ENCODE measurements at places on chromosomes 5 and 9. TPM values are rescaled to one million over a fixed set of nuclear protein-coding genes. Genes with fewer than 3 reads are reported as not detected.

GRCh38 chr5:131814990-131815389 is 18.2 kb upstream of the FNIP1 start:
- peak; percentile 86 for DNase-seq

- DNase-seq = peak; percentile 91
Measured at GRCh38 chr9:130189840-130190239, 17.6 kb downstream of the NCS1 start.

The ZNG1A gene
- total RNA-seq = 17.7 TPM

- no peak for DNase-seq
Measured at GRCh38 chr9:28951945-28952344, 1378.7 kb upstream of the C9orf72 start.

The DMRT1 gene
- total RNA-seq = not detected

The CTSL gene
- 563 TPM for total RNA-seq

The SLC4A9 gene
- total RNA-seq = not detected

DNA sequence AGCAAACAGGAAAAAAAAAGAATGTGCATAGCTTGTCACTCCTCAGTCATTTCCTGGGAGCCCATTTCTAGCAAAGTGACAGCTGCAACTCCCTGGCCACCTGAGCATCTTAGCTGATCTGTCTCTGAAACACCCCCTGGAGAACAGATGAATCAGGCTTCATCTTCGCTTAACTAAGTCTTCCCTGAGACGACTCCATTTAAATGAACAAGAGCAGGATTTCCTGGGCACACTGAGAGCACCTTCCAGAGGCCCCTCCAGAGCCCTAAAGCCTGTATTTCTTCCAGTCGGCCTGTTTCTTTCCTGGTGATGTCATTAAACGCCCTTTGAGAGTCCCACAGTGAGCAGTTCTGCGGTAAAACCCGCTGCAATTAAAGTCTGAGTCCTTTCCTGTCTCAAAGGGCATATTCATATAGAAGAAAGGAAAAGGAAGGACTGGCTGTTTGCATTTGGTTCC is 13.9 kb downstream of the TGFBI start:
- DNase-seq = peak; percentile 82

GRCh38 chr5:50365426-50366251 is 75.4 kb downstream of the EMB start:
- no peak for DNase-seq

DNA sequence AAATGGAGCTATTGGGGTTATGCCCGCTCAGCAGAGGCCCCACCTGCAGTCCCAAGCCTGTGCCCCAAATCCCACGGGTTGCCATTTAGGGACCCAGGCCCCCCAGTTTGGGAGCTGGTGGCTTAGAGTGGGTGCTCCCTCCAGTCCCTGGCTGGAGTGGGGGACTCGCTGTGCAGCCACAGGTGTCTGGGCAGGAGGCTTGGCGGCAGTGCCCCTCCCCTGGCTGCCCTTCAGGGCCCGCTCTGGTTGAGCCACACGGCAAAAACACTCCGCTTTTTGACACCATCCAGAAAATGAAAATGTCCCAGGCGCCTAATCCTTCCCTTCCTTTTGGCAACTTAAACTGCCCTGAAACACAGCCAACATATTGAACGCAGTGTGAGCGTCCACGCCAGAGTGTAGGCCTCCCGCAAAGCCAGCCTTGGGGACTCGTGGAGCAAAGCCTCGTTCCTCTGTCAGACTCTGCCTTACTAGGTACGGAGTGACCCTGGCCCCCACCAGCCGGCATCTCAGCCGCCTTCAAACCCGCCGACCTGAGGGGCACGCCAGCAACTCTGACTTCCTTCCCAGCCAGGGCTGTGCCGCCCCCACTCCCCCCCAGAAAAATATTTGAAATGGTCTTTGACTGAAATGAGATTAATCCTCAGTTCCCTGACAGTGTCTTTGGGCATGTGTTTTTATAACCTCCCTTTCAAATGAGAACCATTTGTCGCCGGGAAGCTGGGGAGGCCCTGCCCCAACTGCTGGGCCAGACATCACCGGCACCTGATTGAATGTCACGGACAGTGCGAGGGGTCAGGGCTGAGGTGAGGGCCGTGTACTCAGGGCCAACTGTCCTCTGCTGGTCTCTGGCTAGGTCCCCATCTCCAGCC is 98.5 kb upstream of the LMX1B start:
- no peak for DNase-seq

- DNase-seq = no peak
Measured at GRCh38 chr9:96691326-96691725, 36.2 kb upstream of the PRXL2C start.

The IFNA2 gene
- total RNA-seq = not detected

The NMUR2 gene
- total RNA-seq = not detected

The PTRH1 gene
- total RNA-seq = 13.1 TPM

The CATSPER3 gene
- total RNA-seq = under 0.01 TPM

The PCDHGA10 gene
- 10.2 TPM for total RNA-seq

DNA sequence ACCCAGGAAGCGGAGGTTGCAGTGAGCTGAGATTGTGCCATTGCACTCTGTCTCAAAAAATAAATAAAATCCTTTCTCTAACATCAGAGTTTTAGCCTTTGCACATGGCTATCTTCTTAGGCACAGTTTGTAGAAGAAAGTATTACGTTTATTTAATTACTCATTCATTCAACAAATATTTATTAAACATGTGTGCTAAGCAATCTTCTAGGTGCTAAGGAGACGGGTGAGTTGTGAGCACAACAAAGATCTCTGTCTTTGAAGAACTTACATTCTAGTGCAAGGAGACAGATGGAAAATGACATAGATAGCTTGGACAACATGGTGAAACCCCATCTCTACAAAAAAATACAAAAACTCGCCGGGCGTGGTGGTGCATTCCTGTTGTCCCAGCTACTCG is 122.3 kb upstream of the MYO10 start:
- no peak for DNase-seq

DNA sequence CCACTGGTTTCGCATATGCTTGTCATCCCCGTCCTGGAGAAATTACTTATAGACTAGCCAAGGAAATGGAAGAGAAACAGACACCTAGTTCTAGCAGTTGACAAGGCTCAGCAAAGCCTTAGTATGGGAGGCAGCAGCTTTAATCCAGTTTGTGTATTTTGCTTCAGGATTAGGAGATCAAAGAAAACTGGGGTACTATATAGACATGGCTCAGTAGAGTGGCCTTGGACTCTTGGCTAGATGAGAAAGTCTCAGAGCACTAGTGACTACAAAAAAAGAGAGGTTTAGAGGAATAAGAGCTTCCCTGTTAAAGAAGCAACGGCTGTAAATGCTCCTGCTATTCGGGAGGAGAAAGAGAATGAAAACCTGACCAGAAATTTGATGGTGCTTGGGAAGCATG is 349.1 kb downstream of the CTNND2 start:
- DNase-seq = no peak

DNA sequence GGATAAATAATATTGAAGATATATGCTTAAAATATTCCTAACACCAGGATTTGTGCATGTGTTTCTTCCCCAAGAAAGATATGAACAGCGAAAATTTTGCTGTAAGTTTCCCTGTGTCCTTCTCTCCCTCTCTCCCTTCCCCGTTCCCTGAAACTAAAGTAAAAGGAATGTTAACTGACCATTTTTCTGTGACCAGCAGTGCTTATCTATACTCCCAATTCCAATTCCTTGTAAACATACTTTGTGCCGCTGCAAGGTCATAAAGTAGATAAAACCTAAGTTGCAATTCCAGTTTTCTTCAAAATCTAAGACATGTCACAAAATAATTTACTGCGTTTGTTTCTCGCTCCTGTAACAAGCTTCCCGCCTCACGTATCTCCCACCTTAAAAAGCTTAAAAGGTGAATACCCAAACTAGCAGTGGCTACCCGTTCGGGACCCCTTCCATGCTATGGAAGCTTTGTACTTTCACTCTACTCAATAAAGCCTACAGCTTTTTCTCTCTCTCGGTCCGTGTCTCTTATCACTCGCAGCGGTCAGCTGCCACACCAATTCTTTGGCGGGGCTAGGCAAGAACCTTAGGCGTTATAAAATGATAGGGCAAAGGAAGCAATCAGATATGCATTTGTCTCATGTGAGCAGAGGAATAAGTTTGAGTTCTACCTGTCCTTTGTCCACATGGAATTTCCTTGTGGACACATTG is 1798.0 kb downstream of the EFNA5 start:
- no peak for DNase-seq

- no peak for DNase-seq
Measured at GRCh38 chr9:20219437-20219836, 402.9 kb downstream of the MLLT3 start.

The SLC6A19 gene
- not detected for total RNA-seq

GRCh38 chr5:98556712-98557111 is 216.8 kb upstream of the RGMB start:
- DNase-seq = no peak

The VCAN gene
- 190 TPM for total RNA-seq

DNA sequence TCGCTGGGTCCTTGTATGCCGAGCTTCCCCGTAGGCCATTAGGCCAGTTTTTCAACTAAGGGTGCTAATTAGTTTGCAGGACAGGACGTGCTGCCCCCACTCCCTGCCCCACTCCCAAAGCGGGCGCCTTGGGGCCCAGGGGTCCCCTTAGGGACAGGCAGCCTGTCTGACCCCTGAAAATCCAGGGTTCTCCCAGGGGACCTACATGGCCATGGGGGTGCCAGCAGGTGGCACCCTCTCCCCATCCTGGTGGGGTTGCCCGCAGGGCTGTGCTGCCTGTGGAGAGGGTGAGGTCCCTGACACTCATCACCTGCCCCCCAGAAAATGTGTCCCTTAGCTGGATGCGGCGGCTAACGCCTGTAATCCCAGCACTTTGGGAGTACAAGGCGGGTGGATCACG is 8.5 kb upstream of the CCDC187 start:
- peak; percentile 68 for DNase-seq

The TAF11L14 gene
- total RNA-seq = not detected

DNA sequence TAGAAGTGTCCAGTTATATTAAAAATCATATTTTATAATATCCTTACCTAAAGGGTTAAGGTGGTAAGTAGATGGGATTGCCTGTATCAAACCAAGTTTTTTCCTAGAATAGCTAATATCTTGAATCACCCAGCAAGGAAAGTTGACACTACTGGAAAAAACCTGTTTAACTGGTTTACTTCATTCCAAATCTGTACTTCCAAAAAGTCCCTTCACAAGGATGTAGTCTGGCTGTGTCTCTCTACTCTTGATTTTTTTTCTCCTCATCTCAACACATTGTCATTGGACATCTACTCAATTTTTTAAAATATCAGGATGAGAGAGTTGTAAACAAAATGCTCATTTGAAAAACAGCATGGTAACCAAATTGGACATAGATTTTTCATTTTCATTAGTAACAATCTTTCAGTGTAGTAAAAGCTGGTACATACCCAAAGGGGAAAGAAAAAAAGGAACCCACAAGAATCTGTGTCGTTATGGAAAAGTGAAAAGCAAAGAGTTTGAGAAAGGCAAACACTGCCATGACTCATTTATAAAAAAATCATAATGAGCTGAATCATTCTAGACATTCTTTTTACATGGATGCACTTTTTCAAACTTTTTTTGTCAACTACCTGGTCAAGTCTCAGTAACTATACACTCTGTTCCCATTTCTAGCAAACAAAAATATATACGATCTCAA is 173.5 kb downstream of the GLIS3 start:
- DNase-seq = peak; percentile 63

- no peak for DNase-seq
Measured at GRCh38 chr9:33718987-33719386, 76.4 kb upstream of the PRSS3 start.

- DNase-seq = no peak
Measured at GRCh38 chr9:137516144-137516917, 33.9 kb downstream of the PNPLA7 start.

- DNase-seq = no peak
Measured at GRCh38 chr9:92770360-92770995, 5.8 kb upstream of the BICD2 start.

The CCNO gene
- total RNA-seq = not detected

GRCh38 chr5:35362772-35363171 is 132.5 kb upstream of the PRLR start:
- DNase-seq = no peak

DNA sequence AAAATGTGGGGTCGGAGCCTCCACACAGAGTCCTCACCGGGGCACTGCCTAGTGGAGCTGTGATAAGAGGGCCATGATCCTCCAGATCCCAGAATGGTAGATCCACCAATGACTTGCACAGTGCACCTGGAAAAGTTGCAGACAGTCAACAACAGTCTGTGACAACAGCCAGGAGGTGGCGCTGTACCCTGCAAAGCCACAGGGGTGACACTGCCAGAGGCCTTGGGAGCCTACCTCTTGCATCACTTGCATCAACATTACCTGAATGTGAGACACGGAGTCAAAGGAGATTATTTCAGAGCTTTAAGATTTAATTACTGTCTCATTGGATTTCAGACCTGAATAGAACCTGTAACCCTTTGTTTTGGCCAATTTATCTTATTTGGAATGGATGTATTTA is 614.1 kb upstream of the CDH9 start:
- no peak for DNase-seq

GRCh38 chr5:68720884-68721610 is 372.8 kb upstream of the SLC30A5 start:
- DNase-seq = no peak

The DNLZ gene
- total RNA-seq = 14.6 TPM

- DNase-seq = no peak
Measured at GRCh38 chr9:93620881-93621820, 44.8 kb downstream of the PHF2 start.

Data from fibroblast of lung (primary cell).